ENCODE measurements at places on chromosomes 3 and 15.
A peak's percentile ranks its signal among the peaks of the same experiment; 100 is the strongest.

DNA sequence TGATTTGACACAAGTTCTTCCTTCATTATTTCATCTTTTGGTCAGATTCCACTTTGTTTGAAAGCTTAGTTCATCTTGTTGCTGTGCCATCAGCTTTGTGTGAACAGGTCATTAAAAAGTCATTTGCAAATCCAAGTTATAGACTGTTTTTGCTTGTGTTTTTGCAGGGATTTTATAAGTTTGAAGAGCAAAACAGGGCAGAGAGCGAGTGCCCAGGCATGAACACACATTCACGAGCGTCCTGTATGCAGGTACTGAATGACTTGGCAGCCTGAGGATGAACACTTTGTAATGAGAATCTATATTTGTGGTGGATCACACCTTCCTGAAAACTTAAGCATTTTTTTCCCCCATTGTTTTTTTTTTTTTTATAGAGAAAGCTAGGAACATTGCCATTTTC lies 60.6 kb upstream of the SAMMSON start:
- no peak for DNase-seq

DNA sequence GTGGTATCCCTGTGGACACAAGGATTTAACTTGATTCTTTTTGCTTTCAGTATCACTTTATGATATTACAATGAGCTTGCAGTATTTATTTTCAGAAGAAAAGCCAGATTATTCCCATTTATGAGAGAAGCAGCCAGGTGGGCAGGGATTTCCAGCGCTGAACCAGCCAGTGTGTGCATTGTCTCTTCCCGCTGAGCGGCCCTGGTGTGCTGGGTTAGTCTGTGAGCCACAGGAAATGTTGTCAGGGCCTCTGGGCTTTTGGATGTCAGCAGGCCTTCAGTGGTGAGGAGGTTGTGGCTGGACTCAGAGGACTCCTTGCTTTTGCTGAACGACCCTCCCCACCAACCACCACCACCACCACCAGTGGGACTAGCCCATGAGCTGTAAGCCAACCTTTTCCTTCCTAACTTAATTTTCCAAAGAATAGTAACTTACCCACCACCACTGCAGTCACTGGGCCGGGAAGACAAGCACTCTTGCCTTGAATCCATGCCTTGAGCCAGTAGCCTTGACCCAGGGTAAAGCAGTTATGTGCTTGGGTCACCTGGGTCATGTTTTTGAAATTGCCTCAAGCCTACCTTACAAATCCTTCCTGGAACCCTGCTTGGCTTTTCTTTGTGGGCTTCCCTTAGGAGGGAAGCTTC lies 33.1 kb downstream of the FLNB start:
- peak; percentile 62 for DNase-seq

DNA sequence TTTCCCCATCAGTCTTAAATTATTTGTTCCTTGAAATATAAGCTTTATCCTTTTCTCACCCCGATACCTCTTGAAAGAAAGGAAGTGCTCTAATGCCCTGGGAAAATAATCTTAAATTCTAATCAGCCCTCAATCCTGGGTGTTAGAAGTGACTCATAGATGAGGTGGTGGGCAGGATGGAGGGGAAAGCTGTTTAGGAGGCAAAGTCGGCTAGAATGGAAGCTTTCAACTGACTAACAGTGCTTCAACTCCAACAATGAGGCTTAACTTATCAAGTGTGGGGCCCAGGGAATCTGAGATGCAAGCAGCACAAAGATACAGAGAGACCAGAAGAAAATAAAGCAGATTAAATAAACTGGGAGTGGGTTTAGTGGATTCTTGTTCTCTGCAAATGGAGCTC lies 175.8 kb downstream of the EPHB1 start:
- DNase-seq, result no peak

DNA sequence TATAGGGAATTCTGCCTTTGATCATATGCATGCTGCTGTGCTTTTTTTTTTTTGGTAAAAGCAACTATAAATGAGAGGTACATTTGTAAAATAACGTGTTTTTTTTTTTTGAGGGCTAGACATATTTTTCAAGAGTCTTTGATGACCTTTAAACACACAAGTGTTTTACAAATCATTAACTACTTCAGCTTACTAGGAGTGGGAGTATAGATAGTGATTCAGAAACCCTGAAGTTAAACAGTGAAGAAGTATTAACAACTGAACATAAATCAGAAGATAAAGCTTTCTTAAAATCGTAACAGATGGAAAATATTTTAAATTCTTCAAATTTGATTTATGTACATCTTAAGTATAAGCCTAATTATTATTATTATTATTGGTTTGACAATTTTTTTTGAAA lies 2.9 kb upstream of the GMNC start:
- no peak for DNase-seq

GRCh38 chr3:23865595-23866396 lies 51.0 kb downstream of the NKIRAS1 start:
- DNase-seq, result peak; percentile 88
